ENCODE measurements at places on chromosomes 7 and 10.

DNA sequence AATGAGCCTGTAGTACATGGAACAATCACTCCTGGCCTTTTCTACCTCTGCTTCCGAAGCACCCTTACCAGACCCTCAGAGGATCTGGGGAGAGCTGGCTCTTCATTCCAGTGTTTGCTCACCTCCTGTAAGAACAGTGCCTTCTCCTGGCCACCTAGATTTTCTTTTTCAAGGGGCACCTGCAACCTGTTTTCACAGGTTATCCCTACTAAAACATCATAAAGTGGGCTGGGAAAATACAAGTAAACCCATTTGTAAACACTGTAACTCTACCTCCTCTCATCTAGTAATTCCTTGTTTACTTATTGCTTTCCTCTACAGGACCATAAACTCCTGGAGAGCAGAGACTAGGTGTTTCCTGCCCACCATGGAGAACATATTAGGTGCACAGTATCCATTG lies 1.1 kb downstream of the PIK3AP1 start:
- no peak for DNase-seq

DNA sequence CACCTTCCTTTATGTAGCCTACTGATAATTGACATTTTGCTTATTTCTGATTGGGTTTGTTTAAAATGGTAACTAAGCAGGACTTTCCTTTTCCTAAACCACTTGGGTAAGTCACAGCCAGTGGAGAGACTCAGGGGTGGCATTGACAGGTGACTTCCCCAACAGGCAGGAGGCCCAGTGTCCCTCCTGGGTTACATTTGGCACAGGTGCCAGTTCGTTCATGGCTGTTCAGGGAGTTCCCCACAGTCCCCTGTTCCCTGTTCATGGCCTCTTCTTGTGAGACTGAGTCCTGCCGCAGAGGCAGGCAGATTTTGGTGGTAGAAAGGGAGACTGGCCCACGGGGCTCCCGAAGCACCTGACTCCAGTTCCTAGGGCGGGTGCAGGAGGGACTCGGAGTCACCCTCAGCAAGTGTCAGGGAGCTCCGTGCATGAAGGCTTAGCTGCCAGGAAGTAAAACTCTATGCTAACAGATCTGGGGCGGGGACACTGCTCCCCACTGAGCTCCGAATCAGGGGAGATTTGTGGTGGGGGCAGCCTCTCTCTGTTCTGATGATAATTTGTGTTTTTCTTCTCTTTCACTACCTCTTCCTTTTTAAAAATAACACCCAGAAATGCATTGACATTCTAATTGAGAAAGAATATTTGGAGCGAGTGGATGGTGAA lies 84.1 kb downstream of the EZH2 start:
- DNase-seq, result no peak

DNA sequence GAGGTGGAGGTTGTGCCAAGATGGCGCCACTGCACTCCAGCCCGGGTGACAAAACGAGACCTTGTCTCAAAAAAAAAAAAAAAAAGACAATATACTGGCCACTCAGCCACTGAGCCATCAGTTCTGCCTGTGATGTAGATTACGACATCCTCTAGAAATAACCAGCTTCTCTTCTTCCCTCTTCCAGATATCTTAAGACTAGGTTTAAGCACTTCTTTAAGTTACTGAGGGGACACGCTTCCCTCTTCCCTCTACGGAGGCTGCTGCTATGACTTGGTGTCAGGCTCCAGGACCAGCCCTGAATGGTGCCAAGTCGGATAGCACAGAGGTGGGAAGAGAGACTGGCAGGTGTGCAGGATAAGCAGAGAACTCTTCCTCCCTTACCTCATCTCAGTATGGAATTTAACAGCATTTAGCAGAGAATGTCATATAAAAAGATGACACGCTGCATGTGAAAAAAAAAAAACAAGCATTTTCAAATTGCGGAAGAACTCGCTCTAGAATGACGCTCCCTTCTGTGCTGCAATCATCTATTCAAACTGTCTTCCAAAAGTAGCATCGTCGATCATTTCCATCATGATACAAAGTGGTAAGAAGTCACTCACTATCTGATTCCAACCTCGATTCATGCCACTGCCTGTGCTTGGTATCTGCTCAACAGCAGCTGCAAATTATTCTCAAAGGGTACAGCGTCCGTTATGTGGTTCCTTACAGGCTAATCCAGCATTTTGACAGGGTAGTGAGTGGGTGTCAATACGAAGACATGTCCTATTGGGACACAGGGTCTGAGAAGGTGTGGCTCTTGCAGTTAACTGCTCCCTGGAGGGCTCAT lies 13.8 kb downstream of the DAGLB start:
- no peak for DNase-seq

DNA sequence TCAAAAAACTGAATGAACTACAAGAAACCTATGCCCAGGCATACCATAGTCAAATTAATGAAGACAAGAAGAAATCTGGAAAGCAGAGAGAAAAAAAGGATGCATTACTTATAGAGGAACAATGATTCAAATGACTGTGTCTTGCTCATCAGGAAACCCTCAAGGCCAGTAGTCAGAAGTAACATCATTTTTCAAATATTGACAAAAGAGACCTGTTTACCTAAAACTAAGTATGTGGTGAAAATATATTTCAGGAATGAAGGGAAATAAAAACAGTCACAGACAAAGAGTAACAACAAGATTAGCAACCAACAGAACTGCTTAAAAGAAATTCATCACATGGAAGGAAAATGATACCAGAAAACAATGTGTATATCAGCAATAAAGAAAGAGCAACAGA lies 128.4 kb downstream of the ALOX5 start:
- DNase-seq, result no peak

DNA sequence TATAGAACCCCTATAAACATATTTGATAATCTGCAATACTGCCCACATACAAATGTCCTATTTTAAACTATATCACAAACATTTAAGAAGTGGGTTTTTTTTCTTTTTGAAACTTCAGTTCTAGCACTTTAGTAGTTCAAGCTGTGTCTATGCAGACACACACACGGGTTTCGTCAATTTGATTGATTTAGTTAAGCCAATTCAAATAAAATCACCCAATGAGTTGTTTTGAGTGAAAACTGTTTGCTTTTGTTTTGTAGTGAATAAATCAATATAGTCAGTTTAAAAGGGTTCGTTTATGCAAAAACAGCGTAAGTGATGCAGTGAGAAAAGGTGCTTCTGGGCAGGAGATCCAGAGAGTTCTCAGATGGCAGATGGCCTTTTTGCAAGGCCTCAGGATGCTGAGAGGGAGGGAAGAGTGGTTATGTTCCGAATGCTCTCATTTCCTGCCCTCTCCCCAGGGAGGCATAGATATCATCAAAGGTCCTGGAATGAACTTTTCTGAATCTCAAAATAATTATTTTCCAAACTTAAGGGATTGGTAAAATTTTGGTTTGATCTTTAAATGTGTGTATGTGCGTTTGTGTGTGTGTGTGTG lies 102.7 kb downstream of the AGMO start:
- no peak for DNase-seq

DNA sequence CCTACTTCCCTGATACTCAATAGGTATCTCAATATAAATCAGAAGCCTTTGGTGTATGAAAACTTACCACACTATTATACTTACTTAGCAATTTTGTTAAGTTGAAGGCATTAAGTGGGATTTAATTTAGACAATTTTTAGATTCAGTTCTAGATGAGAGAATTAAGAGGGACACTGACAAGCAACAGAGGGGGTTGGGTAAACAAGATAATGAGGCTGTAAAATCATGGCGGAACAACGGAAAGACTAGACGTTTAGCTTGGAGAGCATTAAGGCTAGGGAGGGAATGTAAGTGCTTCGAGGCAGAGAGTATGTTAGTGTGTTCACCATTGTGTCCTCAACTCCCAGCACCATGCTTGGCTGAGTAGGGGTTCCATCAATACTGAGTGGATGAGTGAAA lies 71.3 kb downstream of the DENND11 start:
- DNase-seq, result no peak

- no peak for DNase-seq
Measured at GRCh38 chr10:35464825-35465456, 128.6 kb downstream of the CCNY start.

GRCh38 chr10:49243139-49243538 lies 54.9 kb upstream of the TMEM273 start:
- DNase-seq, result no peak

DNA sequence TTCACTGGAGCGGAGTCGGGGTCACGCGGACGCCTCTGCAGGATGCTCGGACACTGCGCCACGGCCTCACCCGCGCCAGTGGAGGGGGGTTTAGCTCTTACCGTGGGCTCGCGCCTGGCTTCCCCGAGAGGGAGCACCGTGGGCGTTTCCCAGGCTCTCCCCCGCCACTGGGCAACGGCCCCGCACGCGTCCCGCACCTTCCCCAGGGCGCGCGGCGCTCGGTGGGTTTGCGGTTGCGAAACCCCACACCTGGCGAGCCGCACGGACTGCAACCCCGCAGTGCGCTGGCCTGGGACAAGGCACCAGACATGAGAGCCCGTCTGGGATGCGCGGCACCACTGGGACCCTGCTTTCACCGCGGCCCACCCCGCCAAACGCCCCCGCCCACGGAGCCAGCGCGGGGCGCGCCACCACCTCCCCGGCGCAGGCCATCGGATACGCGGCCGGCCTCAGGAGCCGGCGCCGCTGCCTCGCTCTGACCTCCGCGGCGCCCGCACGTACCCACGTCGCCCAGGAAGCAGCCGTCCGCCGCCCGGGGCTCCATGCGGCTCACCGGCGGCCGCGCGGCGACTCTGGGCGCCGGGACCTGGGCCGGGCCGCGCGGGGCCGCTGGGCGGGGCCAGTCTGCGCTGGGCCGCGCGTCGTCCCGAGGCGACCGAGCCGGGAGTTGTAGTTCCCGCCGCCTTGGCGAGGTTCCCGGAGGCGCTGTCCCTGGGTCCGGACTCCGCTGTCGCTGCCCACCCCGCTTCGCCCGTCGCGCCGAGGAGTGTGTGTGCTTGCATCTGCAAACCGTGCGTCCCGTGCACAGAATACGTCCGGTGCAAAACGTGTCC lies at the start of gene ASB13:
TSS of gene ASB13 (minus strand) at position 588 of the 833 bp plus-strand sequence. CDS start at position 544, 44 bp downstream.
- peak; percentile 46 for DNase-seq

DNA sequence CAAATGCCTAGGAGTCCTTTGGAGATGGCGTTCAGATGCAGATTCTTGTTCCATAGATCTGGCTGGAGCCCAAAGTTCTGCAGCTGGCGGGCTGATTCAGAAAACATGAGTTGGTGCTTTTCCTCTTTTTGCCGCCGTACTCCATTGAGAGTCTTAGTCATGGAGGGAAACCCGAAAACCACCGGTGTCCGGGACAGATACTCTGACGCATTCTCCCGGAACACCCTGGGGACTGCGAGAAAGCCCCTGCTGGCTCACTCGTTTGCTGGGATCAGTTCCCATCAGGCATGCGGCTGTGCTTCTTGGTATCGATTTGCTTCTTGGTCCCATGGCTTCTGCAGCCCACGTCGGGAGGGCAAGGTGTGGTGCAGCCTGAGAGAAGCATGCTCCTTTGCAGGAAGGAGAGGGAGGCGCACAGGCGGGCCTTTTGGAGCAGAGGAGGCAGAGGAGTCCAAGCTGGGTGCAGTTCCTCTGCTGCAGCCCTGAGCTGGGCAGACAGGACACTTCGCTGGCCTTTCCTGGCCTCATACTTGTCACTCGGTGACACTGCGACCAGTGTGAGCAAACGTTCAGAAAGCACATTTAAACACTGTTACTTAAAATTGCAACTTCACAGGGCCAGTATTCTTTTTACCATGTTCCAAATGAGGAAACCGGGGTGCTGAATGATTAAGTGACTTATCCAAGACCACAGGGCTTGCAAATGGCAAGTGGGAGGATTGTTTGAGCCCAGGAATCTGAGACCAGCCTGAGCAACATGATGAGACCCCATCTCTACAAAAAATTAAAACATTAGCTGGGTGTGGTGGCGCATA lies 30.6 kb upstream of the PFKFB3 start:
- DNase-seq, result peak; percentile 33

- DNase-seq, result no peak
Measured at GRCh38 chr10:49318755-49319154, 19.8 kb downstream of the C10orf71 start.

DNA sequence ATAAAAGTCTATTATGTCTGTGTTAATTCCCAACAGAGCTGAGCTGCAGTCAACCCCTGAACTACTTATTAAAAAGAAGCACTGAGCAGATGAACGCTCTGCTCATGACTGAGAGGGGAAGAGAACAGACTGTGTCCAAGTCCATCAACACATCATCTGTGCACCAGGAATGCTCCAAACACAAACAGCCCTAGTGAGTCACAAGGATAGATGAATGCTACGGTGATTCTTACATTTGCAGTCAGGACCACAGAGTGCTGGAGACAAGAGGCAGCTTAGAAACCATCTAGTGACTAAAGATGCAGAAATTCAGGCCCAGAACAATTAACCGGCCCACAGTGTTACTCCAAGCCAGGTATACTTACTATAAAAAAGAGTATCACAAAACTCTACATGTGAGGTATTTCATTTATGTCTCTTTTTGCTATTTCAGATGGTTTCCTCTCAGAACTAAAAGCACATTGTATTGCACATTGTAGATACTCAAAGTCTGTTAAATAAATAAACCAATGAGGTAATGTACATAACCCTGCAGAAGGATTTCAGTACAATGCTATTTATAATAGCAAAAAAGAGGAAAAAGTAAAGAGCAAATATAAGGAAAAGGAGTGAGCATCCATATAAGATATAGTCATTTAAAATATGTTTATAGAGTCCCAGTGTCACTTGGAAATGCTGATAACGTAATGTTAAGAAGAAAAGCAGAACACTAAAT lies 159.2 kb downstream of the KCNMA1 start:
- no peak for DNase-seq

DNA sequence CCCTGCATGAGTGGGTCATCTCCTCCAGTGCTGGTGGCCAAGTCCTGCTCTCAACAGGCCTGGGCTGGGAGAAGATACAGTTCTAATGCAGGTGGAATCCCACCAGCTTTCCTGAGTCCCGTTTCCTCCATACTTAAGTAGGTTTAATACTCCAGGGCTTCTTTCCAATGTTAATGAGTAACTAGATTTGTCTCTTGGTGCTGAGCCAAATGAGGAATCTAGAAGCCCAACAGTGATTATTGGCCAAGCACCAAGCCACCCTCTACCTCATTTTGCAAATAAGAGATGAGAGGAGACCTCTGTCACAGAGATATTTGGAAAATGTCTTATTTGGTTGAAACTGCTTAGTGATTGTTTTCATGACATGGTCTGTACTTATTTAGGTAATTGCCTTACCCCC lies 37.1 kb downstream of the STARD3NL start:
- no peak for DNase-seq

GRCh38 chr7:28093623-28094232 lies 86.9 kb downstream of the JAZF1 start:
- DNase-seq, result peak; percentile 77

DNA sequence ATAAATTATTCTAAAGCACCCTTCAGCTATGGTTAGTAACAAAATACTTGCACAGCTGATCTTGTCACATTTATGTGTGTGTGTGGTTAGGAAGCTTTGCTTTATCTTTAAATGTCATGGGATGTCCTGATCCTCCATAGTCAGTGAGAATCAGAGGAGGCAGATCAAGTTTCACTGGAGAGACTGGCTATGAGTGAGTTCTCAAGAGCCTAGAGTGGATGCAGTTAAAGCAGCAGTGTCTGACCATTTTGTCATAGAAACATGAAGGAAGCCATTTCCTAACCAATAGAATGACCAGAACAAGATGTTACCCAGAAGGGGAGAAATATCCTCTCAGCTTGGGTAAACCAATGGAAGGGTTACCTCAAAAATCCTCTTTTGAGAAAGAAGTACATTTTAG lies 207.2 kb upstream of the DKK1 start:
- DNase-seq, result no peak

GRCh38 chr10:78361031-78361430 lies 327.4 kb downstream of the RPS24 start:
- DNase-seq, result no peak

All from stimulated activated CD4-positive, alpha-beta T cell treated with anti-CD3 and anti-CD28 coated beads, Interleukin-2, amount 100 ng/mL, for 24 hours (primary cell).